Dorsolateral prefrontal cortex (tissue), 122 donors: ENCODE measurements at places on chromosomes 7 and 10.

DNA sequence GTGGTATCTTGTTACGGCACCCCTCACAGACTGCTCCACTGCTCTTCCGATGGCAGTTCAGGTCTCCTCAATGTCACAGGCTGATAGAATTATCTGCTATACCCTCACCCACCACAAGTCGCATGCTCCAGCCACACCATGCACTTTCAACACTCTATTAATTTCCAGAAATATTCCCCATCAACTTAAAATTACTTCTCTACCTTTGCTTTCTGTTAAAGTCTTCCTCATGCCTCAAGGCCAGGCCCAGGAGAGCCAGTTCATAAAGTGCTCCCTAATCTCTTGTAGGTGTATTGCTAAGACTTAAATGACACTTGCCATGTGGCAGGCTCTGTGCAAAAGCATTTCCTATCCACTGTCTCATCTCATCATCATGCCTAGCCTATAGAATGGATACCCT is 105.9 kb upstream of the ARID5B start:
- no peak for DNase-seq

DNA sequence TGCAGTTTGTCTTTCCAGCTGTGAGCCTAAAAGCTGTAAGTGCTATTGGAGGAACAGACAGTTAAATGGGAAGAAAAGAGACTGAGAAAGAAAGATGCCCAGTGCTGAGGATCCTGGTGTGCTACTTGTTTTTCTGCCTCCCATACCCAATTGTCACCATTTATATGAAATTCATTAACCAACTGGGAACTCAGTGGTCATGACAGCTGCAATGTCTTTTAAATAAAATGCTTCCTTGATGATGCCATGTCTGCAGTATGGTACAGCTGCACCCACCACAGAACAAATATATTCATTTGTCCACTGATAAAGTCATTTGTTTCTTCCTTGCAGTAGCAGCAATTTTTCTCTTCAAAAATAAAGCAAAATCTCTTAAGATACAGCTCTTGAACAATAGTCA is 15.6 kb upstream of the RTKN2 start:
- DNase-seq: no peak

GRCh38 chr10:77643795-77644468 is 6.3 kb upstream of the KCNMA1 start:
- no peak for DNase-seq

GRCh38 chr10:132329565-132330485 is 2.2 kb upstream of the LRRC27 start:
- DNase-seq: no peak

GRCh38 chr10:17348501-17349349 is 105.7 kb downstream of the ST8SIA6 start:
- no peak for DNase-seq

GRCh38 chr10:76624470-76624869 is 1013.1 kb downstream of the KCNMA1 start:
- DNase-seq: no peak

- no peak for DNase-seq
Measured at GRCh38 chr7:67637023-67637358, 640.4 kb downstream of the TYW1 start.

GRCh38 chr7:1854866-1855724 is 185.0 kb downstream of the ELFN1 start:
- DNase-seq: peak; percentile 29

DNA sequence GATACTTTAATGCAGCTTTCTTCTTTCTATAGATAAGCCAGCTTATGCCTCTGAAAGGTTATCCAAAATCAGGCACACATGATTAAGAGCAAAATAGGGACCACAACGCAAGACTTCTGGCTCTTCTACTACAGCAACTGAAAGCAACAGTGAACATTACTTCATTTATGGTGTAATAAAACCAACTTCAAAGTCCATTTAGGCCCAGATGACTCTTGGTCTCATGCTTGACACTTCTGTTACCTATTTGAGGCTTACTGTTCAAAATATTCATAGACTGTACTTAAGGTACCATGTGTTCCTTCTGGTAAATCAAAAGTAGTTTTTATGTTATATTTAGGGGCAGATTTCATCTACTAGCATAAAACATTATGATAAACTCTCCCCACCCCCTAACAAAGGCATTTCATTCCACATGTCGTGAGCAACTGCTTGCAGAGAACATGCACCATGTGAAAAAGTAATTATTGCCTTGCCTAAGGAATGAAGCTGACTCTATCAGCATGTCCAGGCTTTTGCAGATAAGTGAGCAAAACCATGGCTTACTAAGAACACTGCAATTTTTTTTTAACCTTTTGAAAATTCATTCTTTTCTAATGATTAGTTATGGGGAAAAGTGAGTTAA is 154.9 kb upstream of the ITGB1 start:
- no peak for DNase-seq

DNA sequence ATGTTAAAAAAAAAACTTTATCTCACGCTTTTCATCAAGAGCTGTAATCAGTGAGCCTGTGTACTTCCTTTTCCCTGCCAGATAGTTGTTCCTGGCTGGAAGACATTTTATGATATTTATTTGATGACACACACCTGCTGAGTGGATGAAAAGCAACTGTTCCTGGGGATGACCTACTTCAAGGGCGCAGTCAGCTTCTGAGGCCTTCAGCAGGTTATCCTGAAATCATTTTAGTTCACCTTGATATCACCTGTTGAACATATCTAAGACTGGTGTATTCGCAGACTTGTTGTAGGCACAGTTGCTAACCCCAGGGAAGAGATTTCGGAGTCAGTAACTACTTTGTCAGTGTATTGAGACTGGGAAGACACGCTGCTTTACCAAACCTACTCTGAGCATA is 234.5 kb upstream of the TCF7L2 start:
- no peak for DNase-seq

GRCh38 chr7:156209087-156209486 is 396.8 kb upstream of the SHH start:
- DNase-seq: no peak

DNA sequence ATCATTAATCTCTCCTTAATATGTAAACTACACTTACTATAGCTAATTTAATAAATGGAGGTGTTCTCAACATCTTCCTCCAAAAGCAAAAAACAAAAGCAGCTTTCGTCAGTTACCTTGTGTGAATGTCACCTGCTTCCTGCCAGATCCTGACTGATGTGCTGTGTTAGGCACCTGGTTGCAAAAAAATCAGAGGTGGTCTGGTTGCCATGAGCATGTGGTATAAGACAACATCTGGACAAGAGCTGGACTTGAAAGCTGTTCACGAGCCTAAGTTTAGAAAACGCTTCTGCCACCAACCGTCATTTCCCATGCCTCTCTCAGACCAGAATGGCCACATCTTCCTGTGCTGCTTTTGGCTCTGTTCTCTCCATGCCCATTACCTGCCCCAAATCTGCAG is 42.0 kb upstream of the GGCT start:
- no peak for DNase-seq

- no peak for DNase-seq
Measured at GRCh38 chr7:142864980-142865747, 10.3 kb downstream of the EPHB6 start.

DNA sequence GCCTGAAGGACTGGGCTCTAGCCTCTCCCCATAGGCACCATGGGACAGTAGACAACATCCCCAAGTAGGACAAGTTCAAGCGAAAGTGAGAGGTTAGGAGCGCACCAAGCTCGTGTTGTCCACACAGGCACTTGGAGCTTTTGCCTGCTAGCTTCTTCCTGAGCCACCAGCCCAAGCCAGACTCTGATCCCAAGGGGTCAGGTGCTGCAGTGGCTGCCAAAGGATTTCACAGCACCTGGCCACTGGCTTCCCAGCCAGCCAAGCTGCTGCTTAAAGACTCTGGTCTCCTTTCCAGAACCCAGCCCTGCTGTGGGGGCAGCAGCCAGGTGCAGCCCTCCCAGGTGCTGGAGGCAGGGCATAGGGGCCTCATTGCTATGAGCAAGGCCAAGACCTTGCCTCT is 33.0 kb upstream of the UNC5B start:
- DNase-seq: no peak

GRCh38 chr10:120999868-121000267 is 148.7 kb downstream of the WDR11 start:
- DNase-seq: no peak

DNA sequence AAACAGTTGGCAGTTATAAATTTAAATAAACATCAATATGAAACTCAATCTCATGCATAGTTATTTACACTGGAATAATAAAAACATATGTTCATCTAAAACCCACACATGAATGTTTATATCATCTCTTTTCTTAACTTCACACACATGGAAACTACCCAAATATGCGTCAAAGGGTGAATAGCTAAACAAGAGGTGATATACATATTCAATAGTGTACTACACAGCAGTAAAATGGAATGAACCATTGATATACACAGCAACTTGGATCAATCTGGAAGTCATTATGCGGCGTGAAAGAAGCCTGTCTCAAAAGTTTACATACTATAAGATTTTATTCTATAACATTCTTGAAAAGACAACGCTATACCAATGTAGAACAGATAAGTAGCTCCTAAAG is 282.5 kb upstream of the POM121L12 start:
- DNase-seq: no peak

DNA sequence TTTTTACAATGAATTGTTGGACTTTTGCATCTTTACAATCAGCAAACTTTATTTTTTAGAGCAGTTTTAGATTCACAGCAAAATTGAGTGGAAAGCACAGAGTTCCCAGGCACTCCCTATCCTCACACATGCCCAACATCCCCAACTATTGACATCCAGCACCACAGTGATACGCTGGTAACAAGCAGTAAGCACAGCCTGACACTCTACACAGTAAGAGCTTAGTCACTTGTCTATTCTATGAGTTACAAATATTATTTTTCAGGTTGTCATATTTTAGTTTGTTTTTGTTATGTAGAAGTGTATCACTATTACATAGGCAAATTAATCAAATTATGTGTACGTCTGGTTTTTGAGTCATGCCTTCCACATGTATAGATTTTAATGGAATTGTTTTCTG is 27.0 kb upstream of the GIMAP7 start:
- no peak for DNase-seq

- no peak for DNase-seq
Measured at GRCh38 chr10:35299016-35299415, 37.3 kb upstream of the CCNY start.

DNA sequence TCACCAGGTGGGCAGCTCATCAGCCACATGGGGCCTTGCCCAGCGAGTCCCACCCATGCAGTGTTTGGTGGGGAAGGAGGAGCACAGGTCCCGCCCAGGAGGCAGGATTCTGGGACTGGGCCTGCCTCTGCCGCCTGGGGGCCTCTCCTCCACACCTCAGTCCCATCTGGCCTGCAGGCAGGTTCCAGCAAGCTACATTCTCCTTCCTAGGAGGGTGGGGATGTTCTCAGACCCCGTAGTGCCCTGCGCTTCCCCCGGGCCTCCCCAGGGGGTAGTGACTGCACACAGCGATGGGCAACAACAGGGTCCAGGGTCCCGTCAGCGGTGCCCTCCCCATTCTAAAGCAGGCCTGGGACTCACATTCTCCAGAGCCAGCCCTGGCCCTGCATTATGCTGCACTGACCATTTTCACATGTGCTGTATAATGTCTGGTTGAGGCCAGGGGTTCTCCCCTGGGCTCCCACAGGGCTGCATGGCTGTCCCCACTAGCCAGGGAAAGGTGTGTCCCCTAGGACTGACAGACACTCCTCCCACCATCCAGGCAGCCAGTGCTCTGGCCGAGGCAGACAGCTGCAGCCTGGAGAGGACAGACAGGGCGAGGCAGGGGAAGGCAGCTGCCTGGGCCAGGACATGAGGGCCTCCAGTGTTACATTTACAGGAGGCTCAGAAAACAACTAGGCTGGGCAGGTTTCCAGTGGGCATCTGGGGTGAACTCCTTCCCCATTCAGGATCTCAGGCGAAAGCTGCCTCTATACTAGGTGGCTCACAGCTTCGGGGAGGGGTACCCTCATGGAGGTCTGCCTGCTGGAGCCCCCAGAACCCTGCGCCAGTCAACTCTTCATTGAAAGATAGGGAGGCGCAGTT is 9.3 kb downstream of the RASGEF1A start:
- DNase-seq: no peak

DNA sequence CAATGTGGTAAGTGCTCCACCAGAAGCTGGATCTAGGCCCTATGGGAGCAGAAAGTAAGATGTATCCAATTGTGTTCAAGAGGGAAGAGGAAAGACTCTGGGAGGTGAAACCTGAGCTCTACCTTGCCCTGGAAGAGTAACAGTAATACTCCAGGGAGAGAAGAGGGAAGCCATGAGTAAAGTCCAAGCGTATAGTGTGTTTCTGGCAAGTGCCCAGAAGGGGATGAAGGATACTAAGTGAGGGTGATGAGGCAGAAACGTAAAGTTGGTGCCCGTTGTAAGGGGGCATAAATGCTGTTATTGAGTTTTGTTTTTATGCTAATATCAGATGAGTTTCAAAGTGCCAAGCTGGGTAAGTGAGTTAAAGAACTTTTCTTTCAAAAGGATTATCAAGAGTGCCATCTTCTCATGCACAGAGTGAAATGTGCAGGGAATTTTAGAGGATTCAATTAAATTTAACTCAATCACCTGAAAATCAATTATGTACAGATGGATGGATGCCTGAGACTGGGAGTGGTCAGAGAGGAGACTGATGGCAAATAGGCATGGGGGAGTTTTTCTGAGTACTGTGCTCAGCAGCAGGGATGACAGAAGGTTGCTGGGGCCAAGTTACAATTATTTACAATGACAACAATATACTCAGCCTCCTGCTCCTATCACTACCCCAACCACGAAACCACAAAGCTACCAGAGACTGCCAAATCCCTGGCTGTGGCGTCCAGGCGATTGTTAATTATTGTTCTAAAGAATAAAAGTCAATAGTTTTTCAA is 123.3 kb upstream of the LAMB4 start:
- no peak for DNase-seq

- DNase-seq: no peak
Measured at GRCh38 chr7:37247861-37248260, 200.8 kb downstream of the ELMO1 start.

DNA sequence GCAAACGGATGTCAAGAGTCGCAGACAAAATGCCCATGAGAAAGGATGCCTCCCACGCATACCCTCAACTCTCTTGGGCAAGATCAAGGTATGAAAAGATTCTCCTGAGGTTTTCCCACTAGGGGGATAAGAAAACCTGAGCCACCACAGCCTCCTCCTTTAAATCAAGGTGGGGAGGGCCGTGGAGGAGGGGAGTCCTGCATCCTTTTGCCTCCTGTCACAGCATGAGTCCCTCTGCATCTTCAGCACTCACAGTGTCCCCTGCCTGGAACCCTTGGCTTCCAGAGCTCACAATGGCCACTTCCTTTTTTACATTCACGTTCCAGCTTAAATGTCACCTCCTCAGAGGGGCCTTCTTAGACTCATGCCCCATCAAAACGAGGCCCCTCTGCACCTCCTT is 207.6 kb downstream of the GLI3 start:
- no peak for DNase-seq

DNA sequence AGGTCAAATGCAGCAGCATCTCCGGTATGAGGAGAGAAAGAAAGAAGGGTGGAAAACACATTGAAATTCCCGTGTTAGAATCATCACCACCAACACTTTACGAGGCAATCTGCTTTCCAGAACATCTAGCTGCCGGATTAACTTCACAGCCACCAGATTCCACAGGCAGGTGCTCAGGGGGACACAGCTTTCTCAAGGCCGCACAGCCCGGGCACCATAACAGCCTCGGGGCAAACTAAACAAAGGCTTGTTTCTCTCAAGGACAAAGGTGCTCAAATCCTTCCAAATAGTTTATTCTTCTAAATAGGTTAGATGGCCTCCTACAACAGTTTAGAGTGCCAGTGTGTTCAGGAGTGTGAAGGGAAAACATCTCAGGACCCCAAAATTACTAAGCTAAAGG is 156.3 kb downstream of the DIP2C start:
- no peak for DNase-seq
